Activated CD4-positive, alpha-beta memory T cell treated with anti-CD3 and anti-CD28 coated beads, Interleukin-2, amount 10 ng/mL, durations not matched to agents 7 days and 5 days (primary cell): ENCODE measurements at places on chromosomes 11 and 22. TPM values are rescaled to one million over a fixed set of nuclear protein-coding genes. Genes with fewer than 3 reads are reported as not detected.

GRCh38 chr11:9276571-9276970 is 11.4 kb upstream of the DENND5A start:
- no peak for DNase-seq

GRCh38 chr11:44171518-44171917 is 76.0 kb downstream of the EXT2 start:
- no peak for DNase-seq

GRCh38 chr11:72930008-72930407 is 115.8 kb downstream of the ATG16L2 start:
- no peak for DNase-seq

- no peak for DNase-seq
These were observed 116.7 kb downstream of the PHF21B start for GRCh38 chr22:44892803-44893730.

- DNase-seq = no peak
These were observed 39.5 kb downstream of the HIPK3 start for GRCh38 chr11:33296695-33297094.

DNA sequence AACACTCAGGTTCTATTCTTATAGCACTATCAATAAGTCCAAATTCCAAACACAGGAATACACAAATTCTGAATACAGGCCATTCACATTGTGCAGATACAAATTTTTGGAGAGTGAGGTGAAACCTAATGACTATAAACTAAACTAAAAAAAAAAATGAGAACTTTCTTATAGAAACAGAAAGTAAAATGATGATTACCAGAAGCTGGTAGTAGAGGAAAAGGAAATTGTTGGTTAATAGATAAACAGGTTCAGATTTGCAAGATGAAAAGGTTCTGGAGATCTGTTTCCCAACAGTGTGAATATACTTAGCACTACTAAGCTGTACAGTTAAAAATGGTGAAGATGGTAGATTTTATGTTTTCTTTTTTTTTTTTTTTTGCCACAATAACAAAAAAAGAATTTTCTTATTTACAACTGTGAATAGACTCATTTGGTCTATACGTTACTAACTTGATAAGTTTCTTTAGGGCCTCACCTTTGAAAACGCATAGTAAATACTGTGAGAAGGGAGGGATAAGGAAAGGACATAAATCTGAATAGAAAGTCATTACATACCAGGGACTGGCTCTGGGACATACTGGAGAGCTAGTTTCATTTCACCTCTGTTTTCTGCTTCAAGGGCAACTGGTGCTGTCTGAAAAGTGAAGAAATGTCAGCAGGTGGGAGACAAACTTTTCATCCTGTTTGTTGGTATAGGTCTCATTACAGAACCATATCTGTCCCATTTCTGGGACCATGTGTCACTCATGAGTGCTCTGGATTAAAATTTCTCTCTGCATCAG is 14.2 kb upstream of the CCDC89 start:
- DNase-seq = no peak

DNA sequence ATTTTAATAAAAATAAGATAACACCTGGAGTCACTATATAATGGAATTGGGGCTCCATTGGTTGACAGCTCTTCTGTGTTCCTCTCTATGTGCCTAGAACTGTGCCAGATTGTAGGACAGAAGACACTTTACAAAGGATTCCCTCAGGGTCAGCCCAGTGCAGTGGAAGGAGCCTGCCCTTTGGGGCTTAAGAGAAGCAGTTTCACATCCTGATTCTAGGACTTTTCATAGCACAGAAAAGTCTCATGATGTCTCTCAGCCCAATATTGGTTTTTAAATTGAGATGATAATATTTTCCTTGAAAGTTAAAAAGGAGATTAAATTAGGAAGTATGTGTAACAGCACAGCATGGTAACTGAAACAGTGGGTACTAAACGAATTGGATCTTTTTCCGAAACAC is 7.1 kb downstream of the PLAAT4 start:
- DNase-seq = no peak

GRCh38 chr22:36369922-36370791 is 17.6 kb downstream of the MYH9 start:
- DNase-seq = no peak

GRCh38 chr11:60777106-60777505 is 8.0 kb upstream of the MS4A10 start:
- no peak for DNase-seq

- DNase-seq = no peak
These were observed 901.5 kb downstream of the TBC1D22A start for GRCh38 chr22:47663615-47664605.

DNA sequence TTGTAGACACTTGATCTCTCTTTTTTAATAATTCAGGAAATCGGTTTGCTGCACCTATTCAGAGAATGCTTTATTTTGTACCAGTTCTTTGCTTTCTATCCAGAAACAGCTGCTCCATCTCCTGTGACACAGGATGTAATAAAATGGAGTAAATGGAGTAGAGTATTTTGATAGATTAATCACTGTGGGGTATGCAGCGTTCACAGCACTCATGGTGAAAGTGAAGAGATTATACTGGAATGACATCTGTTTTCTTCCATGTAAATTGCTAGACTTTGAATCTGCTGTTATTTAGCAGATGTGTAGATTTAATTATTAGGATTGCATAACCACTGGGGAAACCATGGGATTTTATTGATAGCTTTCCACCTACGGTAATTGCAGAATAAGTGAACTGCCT is 227.3 kb upstream of the ARHGAP42 start:
- no peak for DNase-seq

DNA sequence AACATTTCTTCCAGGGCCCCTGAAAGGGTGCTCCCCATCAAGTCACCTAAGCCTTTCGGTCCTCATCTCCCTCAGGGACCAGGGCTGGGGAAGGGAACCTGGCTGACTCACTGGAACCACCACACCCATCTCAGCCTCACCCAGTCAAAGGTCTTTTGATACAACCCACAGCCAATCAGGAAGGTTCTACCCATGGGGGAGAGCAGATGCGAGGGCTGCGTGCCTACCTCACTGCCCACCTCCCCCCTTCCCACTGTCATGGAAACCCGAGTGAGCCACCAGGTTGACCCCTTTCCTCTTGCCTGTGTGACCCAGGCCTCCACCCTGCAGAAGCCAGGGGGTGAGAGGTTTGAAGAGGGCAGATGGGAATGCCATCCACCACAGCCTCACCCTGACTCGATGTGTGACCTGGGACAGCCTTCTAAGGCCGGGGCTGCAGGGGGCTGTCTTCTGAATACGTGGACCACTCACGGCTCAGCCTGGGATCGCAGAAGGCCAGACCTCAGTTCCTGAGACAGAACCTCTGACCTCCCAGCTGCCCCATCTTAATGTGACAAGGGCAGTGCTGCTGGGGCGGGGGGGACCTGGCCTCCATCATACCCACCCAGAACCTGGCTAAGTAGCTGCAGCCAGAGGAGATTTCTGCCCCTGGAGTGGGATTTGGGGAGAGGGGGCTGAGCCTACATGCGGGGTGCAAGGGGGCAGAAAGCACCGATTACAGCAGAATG is 2.7 kb downstream of the MDK start:
- DNase-seq = no peak

- peak; percentile 24 for DNase-seq
These were observed 2.6 kb downstream of the C11orf21 start for GRCh38 chr11:2298795-2299761.

DNA sequence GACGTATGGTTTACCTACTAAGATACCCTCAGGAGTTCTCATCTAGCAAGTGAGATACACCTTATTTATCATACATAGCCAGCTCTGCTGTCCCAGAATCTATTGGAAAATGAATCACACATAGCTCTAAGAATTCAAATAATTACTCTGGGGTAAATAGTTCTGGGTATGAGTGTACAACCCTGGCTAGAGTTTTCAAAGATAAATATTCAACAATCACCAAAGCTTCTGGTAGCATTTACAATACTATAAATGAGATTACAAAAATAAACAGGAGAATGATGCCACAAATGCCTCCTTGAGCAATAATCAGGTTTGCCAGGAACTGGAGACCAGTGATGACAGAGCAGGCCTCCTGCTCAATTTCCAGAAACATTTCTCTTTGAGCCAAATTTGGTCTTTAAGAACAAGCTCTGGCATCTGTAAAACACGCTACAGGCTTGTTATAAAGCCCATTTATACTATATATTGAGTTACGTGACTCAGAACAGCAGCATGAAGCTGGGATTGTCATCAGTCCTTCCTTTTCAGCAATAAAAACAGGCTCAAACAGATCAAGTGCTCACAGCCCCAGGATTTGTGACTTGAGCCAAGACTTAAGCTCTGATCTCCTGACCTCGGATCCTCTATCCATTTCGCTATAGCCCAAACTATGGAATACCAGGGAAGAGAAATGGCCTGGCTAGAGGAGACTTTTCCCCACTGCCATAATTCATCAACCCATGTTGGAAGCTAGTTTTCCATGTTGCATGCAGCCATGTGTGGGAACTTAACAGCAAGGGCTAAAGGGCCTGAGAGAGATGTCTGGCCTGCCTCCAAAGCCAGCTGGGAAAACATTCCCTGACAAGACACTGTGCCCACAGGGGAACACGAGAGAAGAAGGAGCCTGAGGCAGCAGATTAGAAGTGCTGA is 19.7 kb downstream of the RAB30 start:
- no peak for DNase-seq

DNA sequence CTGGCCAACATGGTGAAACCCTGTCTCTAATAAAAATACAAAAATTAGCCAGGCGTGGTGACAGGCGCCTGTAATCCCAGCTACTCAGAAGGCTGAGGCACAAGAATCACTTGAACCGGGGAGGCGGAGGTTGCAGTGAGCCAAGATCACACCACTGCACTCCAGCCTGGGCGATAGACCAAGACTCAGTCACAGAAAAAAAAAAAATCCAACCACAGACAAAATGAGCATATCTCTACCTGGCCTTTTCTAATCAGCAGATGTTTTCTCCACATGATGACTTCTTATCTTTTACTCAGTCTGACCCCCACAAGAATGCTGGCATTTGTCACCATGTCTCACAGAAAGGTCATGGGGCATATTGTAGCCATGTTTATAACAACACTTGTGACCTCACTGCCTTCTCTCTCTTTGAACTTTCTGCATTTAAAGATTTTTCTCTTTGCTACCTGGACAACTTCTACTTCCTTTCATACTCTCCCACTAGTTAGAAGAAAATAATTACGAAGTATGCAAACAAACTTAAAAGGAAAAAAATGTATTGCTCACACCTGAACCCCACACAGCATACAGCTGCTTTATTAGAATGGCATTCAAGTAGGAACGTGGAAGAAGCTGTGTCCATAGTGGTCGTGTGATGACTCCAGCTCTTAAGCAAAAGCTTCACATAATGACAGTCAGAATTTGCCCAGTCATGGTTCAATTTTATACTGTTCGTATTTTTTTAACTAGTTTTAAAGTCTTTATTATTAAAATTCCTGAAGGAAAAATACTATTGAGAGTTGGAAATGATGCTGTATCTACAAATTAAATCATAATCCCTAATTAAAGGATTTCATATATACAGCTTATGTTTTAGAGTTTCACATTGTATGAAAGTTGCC is 65.4 kb downstream of the ZC3H12C start:
- DNase-seq = no peak

DNA sequence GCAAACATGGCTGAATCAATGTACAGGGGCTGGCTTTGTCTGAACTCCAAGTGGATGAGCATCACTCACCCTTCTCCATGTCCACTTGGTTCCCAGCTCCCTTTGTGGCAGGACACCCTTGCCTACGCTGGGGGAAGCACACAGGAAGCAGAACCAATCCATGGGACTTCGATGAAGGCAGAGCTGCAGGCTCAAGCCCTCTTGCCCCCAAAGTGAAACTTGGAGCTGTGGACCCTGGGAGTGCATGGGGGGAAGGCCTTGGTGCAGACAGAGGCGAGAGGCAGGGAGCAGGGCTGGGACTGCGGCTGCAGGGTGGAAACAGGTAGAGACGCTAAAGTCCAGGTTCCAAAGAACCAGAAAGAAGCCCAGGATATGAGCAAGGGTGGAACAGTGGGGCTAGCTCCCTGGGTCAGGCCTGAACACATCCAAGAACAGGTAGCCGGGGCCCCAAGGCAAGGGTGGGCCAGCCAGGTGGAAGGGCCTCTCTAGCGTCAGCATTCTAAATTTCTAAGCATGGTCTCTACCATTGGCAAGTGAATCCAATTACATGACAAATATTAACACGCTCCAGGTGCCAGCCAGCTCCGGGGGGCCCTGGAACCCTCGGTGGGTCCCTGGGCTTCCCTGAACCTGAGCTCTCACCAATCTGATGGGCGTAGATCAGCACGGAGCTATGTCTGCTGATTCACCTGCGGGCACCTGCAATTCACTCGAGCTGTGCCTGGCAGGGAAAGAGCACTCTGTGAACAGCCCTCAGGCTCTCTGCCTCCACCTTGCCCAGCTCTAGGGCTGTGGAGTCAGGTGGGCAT is 532.8 kb downstream of the BRD1 start:
- DNase-seq = no peak

- DNase-seq = no peak
These were observed 8.9 kb downstream of the TRPC6 start for GRCh38 chr11:101574886-101575285.

GRCh38 chr11:64854534-64855502 is 10.4 kb upstream of the CDC42BPG start:
- DNase-seq = peak; percentile 55

DNA sequence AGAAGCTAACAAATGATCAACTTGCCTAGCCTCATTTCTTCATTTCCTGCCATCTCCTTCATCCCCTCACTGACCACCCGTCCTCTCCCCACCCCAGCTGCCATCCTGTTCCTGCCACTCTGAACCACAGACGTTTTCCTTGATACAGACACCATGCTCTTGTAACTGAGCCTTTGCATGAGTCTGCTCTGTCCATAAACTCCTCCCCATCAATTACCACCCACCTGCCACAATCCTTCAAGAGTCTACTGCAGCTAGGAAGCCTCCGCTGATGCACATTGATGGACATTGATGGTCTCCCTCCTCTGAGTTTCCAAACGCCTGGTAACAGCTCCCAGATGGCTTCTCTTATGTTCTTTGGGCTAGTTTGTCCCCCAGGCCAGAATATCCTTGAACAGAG is 193.8 kb downstream of the DBX1 start:
- no peak for DNase-seq

DNA sequence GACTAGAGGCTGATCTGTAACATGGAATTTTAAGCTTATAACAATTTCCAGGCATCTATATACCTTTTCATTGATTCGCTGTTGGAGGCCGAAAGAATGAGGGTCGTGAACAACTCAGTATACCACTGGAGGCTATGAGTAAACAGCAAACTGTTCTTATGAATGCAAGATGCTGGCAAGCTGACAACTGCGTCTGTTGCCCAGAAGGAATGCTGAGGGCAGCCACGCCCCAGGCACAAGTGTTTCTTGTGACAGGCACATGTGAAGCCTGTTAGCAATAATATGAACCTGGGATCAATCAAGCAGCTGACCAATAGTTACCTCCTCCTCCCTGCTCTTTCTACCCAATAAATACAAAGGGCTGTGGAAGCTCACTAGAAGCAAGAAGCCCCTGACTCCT is 15.3 kb downstream of the RTCB start:
- DNase-seq = no peak

- DNase-seq = no peak
These were observed 98.3 kb downstream of the NCAM1 start for GRCh38 chr11:113059548-113059947.

- no peak for DNase-seq
These were observed 144.3 kb downstream of the TEAD1 start for GRCh38 chr11:12818333-12819015.

ATM gene
- total RNA-seq = 144 TPM

CNTN5 gene
- total RNA-seq = not detected

RBMXL2 gene
- not detected for total RNA-seq

ARHGAP8 gene
- 0.70 TPM for total RNA-seq

PIH1D2 gene
- total RNA-seq = not detected

CLDN5 gene
- total RNA-seq = 0.38 TPM
